Right lobe of liver (tissue), 6 donors: ENCODE measurements at places on chromosomes 16 and 17. TPM values are rescaled to one million over a fixed set of nuclear protein-coding genes. Genes with fewer than 3 reads are reported as not detected.

Gene CRYM
- 4.4 TPM for total RNA-seq

Gene ADAM11
- 0.12 TPM for total RNA-seq

Gene ITGAL
- 9.6 TPM for total RNA-seq

Gene CBFA2T3
- total RNA-seq: 3.4 TPM

Gene ANKRD40CL
- not detected for total RNA-seq

Gene DRC3
- 0.88 TPM for total RNA-seq

DNA sequence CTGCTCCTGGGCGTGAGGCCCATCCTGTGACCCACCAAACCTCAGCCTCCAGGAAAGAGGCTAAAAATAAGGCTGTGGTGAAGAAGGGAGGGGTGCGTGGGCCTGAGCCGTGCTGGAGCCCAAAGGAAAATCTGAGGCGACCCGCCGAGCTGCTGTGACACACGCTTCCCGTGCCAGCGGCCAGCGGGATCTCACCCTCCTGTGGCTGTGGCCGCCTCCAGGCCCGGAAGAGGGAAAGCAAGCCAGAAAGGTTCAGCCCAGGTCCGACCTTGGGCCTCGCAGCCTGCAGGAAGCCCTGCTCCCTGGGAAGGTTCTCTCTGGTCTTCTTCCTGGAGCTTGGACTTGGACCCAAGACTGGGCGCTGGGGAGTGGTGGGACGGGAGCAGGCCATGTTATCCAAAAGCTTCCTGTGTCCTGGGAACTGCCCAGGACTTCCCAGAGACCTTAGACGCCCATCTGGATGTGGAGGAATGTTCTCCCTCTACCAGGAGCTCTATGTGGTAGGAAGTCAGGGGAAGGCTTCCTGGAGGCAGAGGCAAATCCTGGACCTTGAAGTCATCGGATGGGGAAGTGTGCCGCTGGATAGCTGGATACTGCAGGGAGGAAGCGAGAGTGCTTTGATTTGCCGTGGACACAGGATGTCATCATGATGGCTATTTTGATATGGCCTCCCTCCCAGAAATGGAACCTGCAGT lies 11.4 kb downstream of the SPNS2 start:
- H3K4me1 ChIP-seq: no peaks in the 10 kb centered on the region
- DNase-seq: no peak
- H3K27ac ChIP-seq: no peak overlapping the region
- no peaks in the 10 kb centered on the region for H3K27me3 ChIP-seq
- H3K4me3 ChIP-seq: no peak overlapping the region
- H3K36me3 ChIP-seq: no peaks in the 10 kb centered on the region

- DNase-seq: no peak
- no peak overlapping the region for H3K27ac ChIP-seq
- no peak overlapping the region for H3K4me3 ChIP-seq
- no peaks in the 10 kb centered on the region for H3K36me3 ChIP-seq
- no peaks in the 10 kb centered on the region for H3K27me3 ChIP-seq
Measured at GRCh38 chr16:64398793-64399192, 723.1 kb downstream of the CDH11 start.

DNA sequence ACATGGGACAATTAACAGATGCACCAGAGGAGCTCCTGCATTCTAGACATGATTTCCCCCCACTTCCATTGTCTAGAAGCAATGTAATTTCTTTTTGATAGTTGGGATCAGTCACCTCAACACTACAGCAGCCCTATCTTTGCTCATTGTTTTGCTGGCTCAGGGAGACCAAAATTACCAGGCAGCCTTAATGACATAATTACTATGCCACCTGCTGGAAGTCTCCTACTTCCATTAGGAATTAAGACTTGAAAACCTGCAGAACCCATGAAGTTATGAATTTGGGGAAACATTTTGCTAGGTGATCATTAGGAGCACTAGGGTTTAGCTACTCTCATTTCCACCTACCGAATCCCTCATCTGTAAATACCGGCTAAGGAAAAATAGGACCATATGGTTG lies 312.0 kb upstream of the CA10 start:
- no peaks in the 10 kb centered on the region for H3K36me3 ChIP-seq
- no peak for DNase-seq
- H3K27me3 ChIP-seq: no peaks in the 10 kb centered on the region
- H3K4me1 ChIP-seq: no peaks in the 10 kb centered on the region
- no peak overlapping the region for H3K4me3 ChIP-seq
- H3K27ac ChIP-seq: no peak overlapping the region

DNA sequence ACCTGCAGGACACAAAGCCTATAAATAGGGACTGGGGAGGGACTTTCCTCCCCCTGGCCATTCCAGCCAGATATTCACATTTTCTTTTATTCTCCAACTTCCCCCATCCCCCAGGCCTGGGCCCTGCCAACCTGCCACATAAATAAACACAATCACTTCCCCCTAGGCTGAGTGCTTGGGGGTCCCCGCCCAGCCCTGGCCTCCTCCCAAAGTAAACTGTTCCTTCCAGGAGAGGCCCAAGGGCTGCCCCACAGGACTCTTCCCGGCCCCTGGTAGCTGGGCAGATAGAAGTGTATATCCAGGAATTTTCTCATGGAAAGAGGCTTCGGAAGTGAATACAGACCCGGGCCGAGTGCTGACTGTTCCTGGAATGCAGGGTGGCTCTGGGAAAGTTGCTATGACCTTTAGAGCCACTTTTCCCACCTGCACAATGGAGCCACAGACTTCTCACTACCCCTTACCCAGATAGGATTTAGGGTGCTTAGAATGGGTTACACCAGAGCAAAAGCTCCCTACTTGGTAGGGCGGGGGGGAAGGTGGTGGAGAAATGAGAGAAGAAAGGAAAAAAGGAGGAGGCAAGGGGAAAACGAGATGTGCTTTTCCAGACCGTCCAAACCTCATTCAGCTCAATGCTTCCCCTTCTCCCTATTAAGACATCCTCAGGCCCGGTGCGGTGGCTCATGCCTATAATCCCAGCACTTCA lies 8.5 kb downstream of the CSF3 start:
- peak; percentile 67 for DNase-seq
- H3K27me3 ChIP-seq: no peaks in the 10 kb centered on the region
- no peak overlapping the region for H3K4me3 ChIP-seq

- DNase-seq: no peak
- no peaks in the 10 kb centered on the region for H3K27me3 ChIP-seq
- H3K27ac ChIP-seq: no peak overlapping the region
- no peaks in the 10 kb centered on the region for H3K36me3 ChIP-seq
- H3K4me3 ChIP-seq: no peak overlapping the region
Measured at GRCh38 chr17:43219001-43219400, 7.3 kb downstream of the TMEM106A start.

DNA sequence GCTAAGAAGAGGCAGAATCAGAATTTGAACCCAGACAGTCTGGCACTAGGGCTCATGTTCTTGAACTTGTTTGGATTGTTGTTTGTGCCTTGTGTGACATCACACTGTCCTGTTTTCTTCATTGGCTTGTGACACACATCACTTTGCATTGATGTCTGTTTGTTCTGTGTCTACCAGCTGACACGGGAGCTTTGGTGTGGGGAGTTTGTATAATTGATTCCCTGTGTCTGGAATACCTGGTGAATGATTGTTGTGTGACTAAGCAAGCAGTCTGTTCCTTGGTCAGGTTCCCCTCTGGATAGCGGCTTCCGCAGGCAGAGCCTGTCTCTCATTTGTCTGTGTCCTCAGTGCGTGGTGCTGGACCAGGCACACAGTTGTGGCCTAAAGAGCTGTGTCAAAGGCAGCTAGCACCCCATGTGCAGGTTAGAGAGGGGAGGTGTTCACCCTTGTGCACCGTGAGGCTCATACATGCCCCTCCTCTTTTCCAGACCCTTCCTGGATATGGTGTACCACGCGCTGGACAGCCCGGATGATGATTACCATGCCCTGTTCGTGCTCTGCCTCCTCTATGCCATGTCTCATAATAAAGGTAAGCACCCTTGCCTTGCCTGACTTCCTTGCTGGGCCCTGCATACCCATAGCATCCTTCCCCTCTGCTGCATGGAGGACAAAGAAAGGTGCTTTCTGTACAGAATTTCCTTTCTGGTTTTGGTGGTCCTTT lies 80.1 kb downstream of the CLEC16A start:
- H3K27ac ChIP-seq: no peak overlapping the region
- H3K4me1 ChIP-seq: no peaks in the 10 kb centered on the region
- H3K4me3 ChIP-seq: no peak overlapping the region
- H3K36me3 ChIP-seq: no peaks in the 10 kb centered on the region

DNA sequence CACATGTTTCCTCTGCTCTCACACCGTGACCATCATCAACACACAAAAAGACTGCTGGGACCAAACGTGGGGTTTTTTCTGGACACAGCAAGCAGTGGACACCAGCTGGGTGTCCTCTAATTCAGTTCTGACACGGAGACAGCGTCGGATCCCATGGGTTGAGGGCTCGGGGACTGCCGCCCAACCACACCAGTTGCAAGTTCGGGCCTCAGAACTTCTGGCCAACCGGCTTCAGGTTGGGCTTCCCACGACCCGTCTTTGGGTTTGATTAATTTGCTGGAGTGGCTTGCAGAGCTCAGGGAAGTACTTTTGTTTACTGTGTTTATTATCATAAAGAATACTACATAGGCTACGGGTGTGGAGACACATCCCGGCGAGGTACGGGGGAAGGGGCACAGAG lies 97.8 kb downstream of the BANP start:
- H3K36me3 ChIP-seq: no peaks in the 10 kb centered on the region
- H3K4me1 ChIP-seq: no peaks in the 10 kb centered on the region
- H3K4me3 ChIP-seq: no peak overlapping the region
- no peak overlapping the region for H3K27ac ChIP-seq

DNA sequence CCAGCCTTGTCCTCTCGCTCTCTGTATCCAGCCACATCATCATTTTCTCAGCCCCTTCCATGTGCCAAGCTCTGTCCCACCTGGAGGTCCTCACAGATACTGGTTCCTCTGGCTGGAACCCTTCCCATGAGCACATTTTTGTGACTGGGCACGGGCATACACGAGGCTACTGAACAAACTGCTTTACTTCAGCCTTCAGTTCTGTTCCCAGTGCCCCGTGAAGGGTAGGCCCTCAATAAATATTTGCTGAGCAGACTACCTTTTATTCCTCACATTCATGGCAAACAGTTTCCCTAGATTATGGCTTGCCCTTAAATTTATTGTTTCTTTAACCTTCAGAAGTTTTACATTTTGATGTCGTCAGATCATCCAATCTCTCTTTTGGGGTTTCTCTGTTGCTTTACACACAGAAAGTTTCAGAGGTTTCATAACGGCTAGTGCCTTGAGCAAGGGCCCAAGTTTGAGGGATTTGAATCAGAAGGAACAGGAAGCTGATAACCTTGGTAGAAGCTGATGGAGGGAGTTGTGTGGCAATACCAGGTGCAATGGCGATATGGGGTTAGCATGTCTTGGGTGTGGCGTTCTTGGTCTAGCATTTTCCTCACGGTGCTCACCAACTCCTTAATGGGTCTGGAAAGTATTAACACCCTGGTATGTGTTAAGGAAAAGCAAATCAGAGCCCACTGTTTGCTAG lies 27.8 kb downstream of the TMEM92 start:
- no peak overlapping the region for H3K27ac ChIP-seq
- DNase-seq: no peak
- H3K4me3 ChIP-seq: no peak overlapping the region
- H3K4me1 ChIP-seq: no peaks in the 10 kb centered on the region
- H3K36me3 ChIP-seq: no peaks in the 10 kb centered on the region
- no peaks in the 10 kb centered on the region for H3K27me3 ChIP-seq

- no peaks in the 10 kb centered on the region for H3K4me1 ChIP-seq
- no peak overlapping the region for H3K4me3 ChIP-seq
- no peaks in the 10 kb centered on the region for H3K27me3 ChIP-seq
- DNase-seq: no peak
Measured at GRCh38 chr16:87995644-87996043, 44.4 kb downstream of the BANP start.

DNA sequence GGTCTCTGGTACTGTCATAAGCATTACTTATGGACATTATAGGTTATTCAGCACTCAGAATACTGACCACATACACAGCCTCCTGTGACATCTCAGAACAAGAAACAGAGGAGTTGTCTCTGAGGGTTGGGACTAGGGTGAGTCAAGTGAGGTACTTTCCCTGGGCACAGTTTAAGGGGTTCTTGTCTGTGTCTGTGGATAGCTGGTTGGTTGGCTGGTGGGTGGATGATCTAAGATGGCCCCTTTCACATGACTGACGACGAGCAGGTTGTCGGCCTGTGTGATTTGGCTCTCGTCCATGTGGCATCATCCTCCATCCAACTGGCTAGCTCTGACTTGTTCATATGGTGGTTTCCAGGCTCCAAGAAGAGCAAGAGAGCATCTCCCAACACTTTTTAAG lies 163.9 kb downstream of the PRKCB start:
- H3K36me3 ChIP-seq: no peaks in the 10 kb centered on the region
- no peak overlapping the region for H3K27ac ChIP-seq
- no peaks in the 10 kb centered on the region for H3K27me3 ChIP-seq
- no peaks in the 10 kb centered on the region for H3K4me1 ChIP-seq
- DNase-seq: no peak

- H3K4me3 ChIP-seq: no peak overlapping the region
- no peaks in the 10 kb centered on the region for H3K36me3 ChIP-seq
- DNase-seq: no peak
- H3K4me1 ChIP-seq: no peaks in the 10 kb centered on the region
Measured at GRCh38 chr17:78027121-78027520, 68.6 kb downstream of the TNRC6C start.

DNA sequence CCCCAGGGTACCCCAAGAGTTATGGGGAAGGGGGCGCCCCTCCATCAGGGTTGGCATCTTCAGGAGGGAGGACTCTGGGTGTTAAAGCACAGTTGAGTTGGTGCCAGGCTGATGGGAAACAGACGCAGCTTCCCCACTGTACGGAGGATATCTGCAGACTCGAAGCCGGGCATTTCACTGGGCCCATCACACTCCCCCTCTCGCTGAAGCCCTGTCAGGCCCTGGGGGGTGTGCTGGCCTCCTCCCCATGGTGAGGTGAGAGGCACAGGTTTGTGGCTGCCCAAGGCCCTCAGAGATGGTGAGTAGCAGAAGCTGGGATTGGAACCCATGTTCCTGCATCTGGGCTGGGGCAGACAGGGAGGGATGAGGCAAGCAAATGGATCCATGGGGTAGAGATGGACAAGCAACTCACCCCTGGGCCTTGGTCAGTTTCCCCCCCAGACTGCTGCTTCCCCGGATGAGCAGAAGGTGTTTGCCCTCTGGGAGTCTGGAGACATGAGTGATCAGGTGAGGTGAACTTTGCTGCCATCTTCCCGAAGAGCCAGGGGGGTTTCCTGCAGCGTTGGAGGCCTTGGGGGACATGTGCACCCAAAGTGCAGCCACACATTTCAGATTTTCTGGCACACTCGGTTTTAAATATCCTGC lies 31.0 kb downstream of the POLR3E start:
- DNase-seq: no peak
- no peak overlapping the region for H3K27ac ChIP-seq
- H3K36me3 ChIP-seq: no peaks in the 10 kb centered on the region
